ENCODE measurements at places on chromosomes 7 and 10. TPM values are rescaled to one million over a fixed set of nuclear protein-coding genes. Genes with fewer than 3 reads are reported as not detected.

Gene ZNF727
- 0.57 TPM for total RNA-seq

DNA sequence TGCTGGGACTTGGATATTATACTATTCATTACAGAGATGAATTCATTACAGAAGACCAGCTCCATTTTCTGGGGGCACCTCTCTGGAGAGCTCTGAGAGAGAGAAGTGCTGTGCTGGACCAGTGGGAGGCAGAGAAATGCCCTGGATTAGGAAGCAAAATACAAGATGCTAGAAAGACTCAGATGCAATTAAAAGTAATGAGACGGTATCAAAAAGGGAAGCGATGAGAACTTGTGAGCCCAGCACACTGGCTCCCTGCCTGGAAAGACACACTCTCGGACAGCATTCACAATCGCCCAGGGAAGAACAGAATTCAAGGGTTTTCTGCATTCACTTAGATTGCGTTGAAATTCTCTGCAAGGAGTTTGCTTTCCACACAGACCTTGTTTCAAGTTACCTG, 3.5 kb upstream of the FRAT2 start:
- H3K4me1 ChIP-seq = peaks cover 10% of the 10 kb centered on the region
- no peak overlapping the region for H3K4me3 ChIP-seq
- H3K27ac ChIP-seq = no peak overlapping the region
- H3K36me3 ChIP-seq = peaks cover 5% of the 10 kb centered on the region
- peaks cover 27% of the 10 kb centered on the region for H3K27me3 ChIP-seq
- DNase-seq = no peak

GRCh38 chr7:157750291-157750690, 413.5 kb downstream of the DNAJB6 start:
- no peak overlapping the region for H3K4me3 ChIP-seq
- no peaks in the 10 kb centered on the region for H3K36me3 ChIP-seq
- DNase-seq = no peak
- no peaks in the 10 kb centered on the region for H3K27me3 ChIP-seq
- H3K27ac ChIP-seq = peak overlapping the region; percentile 46

- no peaks in the 10 kb centered on the region for H3K36me3 ChIP-seq
- H3K27me3 ChIP-seq = no peaks in the 10 kb centered on the region
- no peak for DNase-seq
Measured at GRCh38 chr10:83214136-83214535, 925.2 kb upstream of the GHITM start.

- peak within 1 kb of the TSS; percentile 56 for H3K27ac ChIP-seq
- peak; percentile 92 for DNase-seq
- no peaks in the 10 kb centered on the region for H3K36me3 ChIP-seq
- peaks cover 45% of the 10 kb centered on the region for H3K27me3 ChIP-seq
- peak within 1 kb of the TSS; percentile 74 for H3K4me3 ChIP-seq
- H3K4me1 ChIP-seq = peaks cover 12% of the 10 kb centered on the region
Measured at GRCh38 chr7:48035301-48035966, at the start of gene C7orf57. Gene C7orf57, plus strand, starts transcription at chr7:48035543. Its CDS starts 766 bp downstream, at chr7:48036309.

GRCh38 chr7:41122256-41122987, 580.5 kb downstream of the INHBA start:
- no peaks in the 10 kb centered on the region for H3K27me3 ChIP-seq
- no peak for DNase-seq
- no peaks in the 10 kb centered on the region for H3K36me3 ChIP-seq
- H3K27ac ChIP-seq = no peak overlapping the region
- H3K4me1 ChIP-seq = no peaks in the 10 kb centered on the region

GRCh38 chr10:106189292-106189691, 975.2 kb downstream of the SORCS1 start:
- H3K36me3 ChIP-seq = no peaks in the 10 kb centered on the region
- no peaks in the 10 kb centered on the region for H3K4me1 ChIP-seq
- no peak for DNase-seq
- no peaks in the 10 kb centered on the region for H3K27me3 ChIP-seq

All from activated CD4-positive, alpha-beta T cell treated with anti-CD3 and anti-CD28 coated beads, Interleukin-2, amount 10 ng/mL, durations not matched to agents 7 days and 5 days (primary cell).